Fibroblast of lung (primary cell): ENCODE measurements at places on chromosomes 6 and 20. TPM values are rescaled to one million over a fixed set of nuclear protein-coding genes. Genes with fewer than 3 reads are reported as not detected.
A peak's percentile ranks its signal among the peaks of the same experiment; 100 is the strongest.

DNA sequence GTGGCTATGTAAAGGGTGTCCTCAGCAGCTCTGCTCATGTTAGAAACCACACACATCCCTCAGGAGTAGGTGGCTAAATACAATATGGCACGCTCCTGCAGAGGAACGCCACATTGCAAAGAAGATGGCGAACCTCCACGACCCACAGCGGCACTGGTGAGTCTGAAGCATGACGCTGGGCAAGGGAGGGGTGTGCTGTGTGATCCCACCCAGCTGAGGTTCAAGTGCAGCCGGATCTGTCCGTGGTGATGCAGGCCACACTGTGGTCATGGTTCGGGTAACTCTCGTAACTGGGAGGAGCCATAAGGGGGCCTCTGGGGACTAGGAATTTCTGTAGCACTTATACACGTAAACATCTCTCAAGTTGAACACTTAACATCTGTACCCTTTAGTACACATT lies 23.4 kb upstream of the APMAP start:
- H3K27ac ChIP-seq, result no peak overlapping the region
- no peak for DNase-seq
- no peaks in the 10 kb centered on the region for H3K36me3 ChIP-seq
- H3K4me3 ChIP-seq, result no peak overlapping the region
- no peaks in the 10 kb centered on the region for H3K4me1 ChIP-seq

DNA sequence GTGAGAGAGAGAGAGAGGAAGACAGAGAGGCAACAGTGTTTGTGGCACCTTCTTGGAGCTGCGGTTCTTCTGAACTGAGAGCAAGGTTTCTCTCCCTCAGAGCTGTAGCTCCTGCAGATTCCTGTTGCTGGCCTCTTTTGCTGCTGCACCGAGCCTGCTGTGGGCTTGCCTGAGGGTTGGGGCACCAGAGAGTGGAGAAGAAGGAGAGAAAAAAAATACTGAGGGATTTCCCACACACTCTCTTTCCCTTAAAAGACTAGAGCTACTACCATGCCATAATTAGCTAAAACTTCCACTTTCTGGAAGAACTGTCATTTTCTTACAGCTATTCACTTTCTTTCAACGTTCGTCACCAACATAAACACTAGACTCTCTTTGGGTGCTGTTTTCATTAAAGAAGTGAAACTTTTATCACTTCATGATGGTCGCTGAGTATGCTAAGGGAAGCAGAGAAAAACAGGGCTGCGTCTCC lies 18.2 kb upstream of the ECI2 start:
- H3K4me3 ChIP-seq, result no peak overlapping the region
- no peaks in the 10 kb centered on the region for H3K4me1 ChIP-seq
- H3K36me3 ChIP-seq, result no peaks in the 10 kb centered on the region
- H3K27me3 ChIP-seq, result no peaks in the 10 kb centered on the region
- no peak for DNase-seq

Gene ASIP
- total RNA-seq, result not detected in 2 replicates

Gene PAK5
- total RNA-seq, result not detected in 2 replicates

GRCh38 chr6:68852791-68853190 lies 217.7 kb downstream of the ADGRB3 start:
- H3K27ac ChIP-seq, result no peak overlapping the region
- H3K27me3 ChIP-seq, result no peaks in the 10 kb centered on the region
- no peak overlapping the region for H3K4me3 ChIP-seq
- DNase-seq, result no peak
- H3K36me3 ChIP-seq, result no peaks in the 10 kb centered on the region

Gene MDFI
- total RNA-seq, result 0.17 and 3.3 TPM in 2 replicates

DNA sequence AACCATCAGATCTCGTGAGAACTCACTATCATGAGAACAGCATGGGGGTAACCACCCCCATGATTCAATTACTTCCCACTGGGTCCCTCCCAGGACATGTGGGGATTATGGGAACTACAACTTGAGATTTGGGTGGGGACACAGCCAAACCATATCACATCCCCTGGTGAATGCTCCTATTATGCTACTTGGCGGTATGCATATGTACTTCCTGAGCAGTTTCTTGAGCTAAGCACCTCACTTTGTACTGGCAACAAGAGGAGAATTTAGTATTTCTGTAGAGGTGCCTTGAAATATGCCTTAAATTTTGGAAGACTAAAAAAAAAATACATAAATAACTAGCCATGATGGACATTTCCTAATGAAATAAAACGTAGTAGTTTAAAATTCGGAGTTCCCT lies 327.2 kb upstream of the CITED2 start:
- DNase-seq, result no peak
- H3K4me3 ChIP-seq, result no peak overlapping the region
- no peaks in the 10 kb centered on the region for H3K36me3 ChIP-seq

Gene KCNB1
- under 0.01 TPM in 2 replicates for total RNA-seq

- no peaks in the 10 kb centered on the region for H3K36me3 ChIP-seq
- no peaks in the 10 kb centered on the region for H3K27me3 ChIP-seq
- H3K27ac ChIP-seq, result peak overlapping the region; percentile 36
- DNase-seq, result peak; percentile 68
- H3K4me3 ChIP-seq, result no peak overlapping the region
Measured at GRCh38 chr6:124984668-124985338, 22.6 kb downstream of the RNF217 start.

DNA sequence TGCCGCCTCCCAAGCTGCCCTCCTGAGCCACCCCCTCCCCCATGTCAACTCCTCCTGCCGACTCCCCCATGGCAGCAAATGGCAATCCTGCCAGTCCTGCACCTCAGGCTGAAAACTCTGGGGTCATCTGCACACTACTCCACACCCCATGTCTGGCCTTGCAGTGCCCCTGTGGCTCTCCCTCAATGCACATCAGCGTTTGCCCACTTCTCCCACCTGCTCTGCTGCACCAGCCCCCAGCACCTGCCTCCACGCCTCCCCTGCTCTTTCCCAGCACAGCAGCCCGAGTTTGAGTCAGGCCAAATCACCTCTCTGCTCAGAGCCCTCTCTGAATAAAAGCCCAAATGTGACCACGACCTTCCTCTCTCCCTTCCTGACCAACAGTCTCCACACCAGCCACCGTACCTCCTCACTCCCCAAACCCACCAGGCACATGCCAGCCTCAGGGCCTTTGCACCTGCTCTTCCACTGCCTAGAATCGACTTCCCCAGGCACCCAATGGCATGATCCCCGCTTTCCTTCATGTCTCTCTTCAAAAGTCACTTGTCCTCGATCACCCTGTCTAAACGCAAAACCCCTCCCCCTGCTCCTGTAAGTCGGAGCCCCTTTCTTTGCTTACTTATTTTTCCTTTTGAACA lies 4.3 kb downstream of the PXDC1 start:
- peaks cover 3% of the 10 kb centered on the region for H3K36me3 ChIP-seq
- H3K27me3 ChIP-seq, result no peaks in the 10 kb centered on the region
- H3K4me3 ChIP-seq, result no peak overlapping the region
- H3K27ac ChIP-seq, result no peak overlapping the region
- DNase-seq, result no peak
